ENCODE measurements at places on chromosomes 2 and 18.

GRCh38 chr2:136751406-136751805, 13.9 kb upstream of the THSD7B start:
- DNase-seq, result no peak

- DNase-seq, result no peak
Measured at GRCh38 chr2:118854507-118855345, 7.3 kb upstream of the EN1 start.

DNA sequence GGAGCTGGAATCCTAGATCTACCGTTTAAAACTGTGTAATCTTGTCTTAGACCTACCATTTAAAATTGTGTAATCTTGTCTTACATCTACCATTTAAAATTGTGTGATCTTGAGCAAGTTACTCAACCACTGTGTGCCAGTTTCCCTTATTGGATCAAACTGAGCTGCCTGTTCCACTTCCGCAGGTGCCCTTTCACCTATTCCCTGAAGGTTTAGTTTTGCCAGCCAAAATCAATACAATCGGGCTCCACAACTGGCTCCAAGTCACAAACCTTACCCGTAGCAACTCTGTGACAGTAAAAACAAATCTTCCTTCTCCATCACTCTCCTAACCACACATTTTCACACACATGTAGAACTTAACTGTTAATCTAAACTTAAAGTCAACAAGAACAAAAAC, 20.1 kb downstream of the DOCK10 start:
- DNase-seq, result no peak

GRCh38 chr18:79397247-79397829, 1.6 kb downstream of the NFATC1 start:
- DNase-seq, result no peak

DNA sequence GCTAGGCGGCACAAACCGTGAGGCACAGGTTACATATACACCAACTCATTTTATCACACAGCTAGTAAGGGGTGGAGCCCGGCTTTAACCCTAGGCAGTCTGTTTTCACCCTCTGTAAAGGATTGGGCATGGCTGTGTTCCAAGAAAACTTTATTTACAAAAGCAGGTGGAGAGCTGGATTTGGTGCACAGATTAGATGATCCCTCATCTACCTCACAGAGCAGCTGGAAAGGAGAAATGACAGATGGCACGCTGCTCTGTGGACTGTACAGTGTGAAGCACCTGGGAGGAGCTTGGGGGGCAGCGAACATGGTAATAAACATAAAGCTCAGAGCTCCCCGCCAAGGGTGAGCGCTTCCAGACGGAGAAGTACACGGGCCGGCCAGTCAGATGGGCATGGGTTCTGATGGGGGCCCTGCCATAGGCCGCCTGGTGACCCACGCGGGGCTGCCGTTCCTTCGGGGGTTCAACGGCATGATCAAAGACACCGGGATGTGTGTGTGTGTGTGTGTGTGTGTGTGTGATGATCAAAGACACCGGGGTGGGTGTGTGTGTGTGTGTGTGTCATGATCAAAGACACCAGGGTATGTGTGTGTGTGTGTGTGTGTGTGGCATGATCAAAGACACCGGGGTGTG, 862 bp upstream of the TMEM177 start:
- DNase-seq, result no peak

GRCh38 chr2:132911726-132912724, 242.0 kb upstream of the LYPD1 start:
- DNase-seq, result no peak

DNA sequence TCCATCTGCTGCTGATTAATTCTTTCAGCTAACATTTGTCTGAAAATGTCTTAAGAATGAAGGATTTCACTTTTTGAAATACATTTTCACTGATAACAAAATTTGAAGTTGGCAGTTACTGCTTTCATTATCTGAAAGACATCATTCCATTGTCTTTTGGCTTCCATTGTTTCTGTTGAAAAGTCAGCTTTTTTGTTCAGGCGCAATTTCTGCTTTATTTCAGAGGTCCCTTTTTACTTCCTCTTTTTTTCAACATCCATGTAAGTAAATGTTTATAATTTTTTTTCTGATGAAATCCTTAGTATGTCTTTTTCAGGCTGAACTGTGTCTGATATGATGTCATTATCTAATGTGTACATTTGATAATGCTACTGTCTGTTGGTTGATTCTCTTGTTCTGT, 184.2 kb downstream of the RND3 start:
- DNase-seq, result no peak

GRCh38 chr2:168165397-168165796, 82.0 kb downstream of the STK39 start:
- no peak for DNase-seq

GRCh38 chr18:54961016-54961423, 1.8 kb upstream of the CCDC68 start:
- no peak for DNase-seq

- no peak for DNase-seq
Measured at GRCh38 chr2:40251137-40251536, 200.8 kb downstream of the SLC8A1 start.

DNA sequence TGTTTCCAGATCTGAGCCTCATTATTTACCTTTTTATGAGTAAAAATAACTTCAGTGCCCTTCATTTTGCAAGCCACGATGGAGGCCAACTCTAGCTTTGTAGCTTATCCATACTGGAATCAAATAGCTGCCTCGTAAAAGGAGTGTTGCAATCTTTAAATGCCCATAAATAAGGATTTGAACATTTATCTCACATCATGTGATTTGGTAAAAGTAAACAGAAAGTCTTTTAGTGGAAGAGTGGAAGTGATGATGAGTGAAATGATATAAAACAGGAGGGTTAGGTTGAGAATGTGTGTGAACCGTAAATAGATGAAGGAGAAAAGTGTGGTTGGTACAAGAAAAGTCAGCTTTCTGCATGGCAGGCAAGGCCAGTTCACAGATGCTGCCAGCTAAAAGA, 348.9 kb downstream of the OSR1 start:
- no peak for DNase-seq

GRCh38 chr18:44156126-44156525, 524.6 kb upstream of the SETBP1 start:
- DNase-seq, result no peak

GRCh38 chr2:10305715-10306114, 3.0 kb downstream of the HPCAL1 start:
- DNase-seq, result no peak

Measured in activated T-cell treated with anti-CD3 and anti-CD28 coated beads for 4 hours (primary cell).